ENCODE measurements at places on chromosomes 6 and 20.

- DNase-seq: peak; percentile 18
Measured at GRCh38 chr6:144036064-144036834, 28.2 kb upstream of the PLAGL1 start.

GRCh38 chr20:33866398-33867100, 55.4 kb downstream of the CHMP4B start:
- DNase-seq: no peak

DNA sequence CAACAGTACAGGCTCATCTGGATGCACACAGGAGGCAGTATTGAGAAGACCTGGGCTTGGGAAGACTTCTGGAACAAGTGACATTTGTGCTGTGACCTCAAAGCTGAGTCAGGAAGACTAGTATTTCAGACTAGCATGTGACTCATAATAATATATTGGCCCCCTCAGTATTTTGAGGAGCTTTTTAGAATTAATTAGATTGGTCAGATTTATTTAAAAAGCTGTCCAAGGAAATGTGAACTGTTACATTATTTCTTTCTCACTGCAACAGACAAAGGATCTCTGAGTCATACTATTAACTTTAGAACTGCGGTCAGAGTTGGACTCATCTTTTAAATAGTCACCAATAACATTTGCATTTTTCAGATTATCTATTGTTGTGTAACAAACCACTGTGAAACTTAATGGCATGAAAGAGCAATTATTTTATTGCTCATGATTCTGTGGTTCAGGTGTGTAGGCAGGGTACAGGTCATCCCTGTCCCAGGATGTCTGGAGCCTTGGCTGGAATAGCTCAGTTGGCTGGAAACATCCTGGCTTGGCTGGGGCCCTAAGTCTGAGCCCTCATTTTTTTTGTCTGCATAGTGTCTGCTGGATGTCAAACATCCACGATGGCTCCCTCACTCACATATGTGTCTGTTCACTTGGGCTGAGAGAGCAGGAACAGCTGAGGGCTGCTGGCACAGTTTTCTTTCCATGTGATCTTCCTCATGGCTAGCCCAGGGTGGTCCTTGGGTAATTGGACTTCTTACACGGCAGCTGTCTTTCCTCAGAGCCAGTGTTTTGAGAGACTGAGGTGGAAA, 46.9 kb downstream of the MAP3K4 start:
- peak; percentile 97 for DNase-seq

DNA sequence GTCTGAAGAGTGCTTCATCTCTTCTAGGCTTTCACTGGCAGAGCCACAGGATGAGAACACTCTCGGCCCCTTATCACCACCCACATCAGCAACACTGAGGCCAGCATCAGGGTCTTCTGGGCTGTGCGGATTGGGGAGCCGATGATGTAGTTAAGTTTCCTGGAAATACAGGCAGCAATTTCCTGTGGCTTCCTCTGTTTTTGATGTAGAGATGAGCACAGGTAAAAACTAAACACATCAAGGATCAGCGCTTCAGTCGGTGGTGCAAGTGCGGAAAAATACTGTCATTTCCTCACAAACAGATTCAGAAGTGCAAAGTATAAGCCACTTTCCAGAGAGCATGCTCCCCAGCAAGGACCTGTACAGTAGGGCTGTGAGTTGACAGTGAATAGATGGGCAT, 62.6 kb downstream of the BACH2 start:
- DNase-seq: no peak

DNA sequence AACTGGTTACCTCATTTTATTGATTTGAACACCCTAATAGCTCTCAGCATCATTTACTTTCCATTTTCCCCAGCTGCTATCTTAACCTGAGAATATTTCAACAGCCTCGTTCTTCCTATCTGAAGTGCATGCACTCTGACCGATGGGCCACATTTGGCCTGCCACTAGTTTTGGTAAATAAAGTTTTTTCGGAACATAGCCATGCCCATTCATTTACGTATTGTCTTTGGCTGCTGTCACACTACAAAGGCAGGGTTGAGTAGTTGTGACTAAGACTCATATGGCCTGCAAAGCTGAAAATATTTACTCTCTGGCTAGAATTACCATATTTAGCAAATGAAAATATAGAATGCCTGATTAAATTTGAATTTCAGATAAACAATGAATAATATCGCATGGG, 10.8 kb downstream of the ADGRF4 start:
- no peak for DNase-seq

DNA sequence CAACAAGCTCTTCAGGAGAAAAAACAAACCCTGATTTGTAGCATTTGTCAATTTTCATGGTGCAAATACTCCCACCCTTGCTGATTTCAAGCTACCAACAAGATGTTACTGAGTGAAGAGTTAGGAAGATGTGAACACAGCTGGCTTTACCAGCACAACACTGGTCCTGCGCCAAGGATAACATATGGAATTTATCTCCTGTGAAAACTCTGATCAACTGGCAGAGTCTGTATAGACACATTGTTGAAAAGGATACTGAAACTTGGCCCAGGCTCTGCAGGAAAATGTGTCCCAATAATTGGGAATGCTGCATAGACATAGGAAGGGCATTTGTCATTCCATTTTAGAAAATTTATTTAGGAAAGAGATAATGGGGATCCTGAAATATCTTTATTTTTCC, 29.0 kb downstream of the OTOR start:
- no peak for DNase-seq

DNA sequence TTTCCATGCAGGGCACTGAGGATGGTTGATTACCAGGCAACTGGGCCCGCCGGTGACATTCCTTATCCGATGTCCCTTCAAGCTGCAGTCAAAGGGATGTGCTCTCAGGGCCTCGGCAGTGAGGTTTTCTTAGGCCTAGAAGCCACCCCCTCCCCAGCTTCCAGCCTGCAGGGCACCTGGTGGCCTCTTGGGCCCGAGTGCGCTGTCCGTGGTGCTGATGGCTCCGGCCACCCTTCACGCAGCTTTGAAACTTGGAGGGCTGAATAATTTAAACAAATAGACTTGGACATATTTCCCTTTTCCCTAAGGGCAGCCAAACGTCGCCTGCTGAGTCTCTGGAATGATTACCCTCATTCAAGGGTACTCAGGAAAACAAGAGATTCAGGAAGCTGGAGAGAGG, 8.9 kb upstream of the MLN start:
- peak; percentile 41 for DNase-seq

GRCh38 chr6:107033126-107033525, 5.1 kb downstream of the MTRES1 start:
- DNase-seq: peak; percentile 7

- DNase-seq: no peak
Measured at GRCh38 chr20:38920411-38920810, 5.8 kb upstream of the FAM83D start.

GRCh38 chr6:96947055-96947454, 22.5 kb downstream of the KLHL32 start:
- DNase-seq: no peak

DNA sequence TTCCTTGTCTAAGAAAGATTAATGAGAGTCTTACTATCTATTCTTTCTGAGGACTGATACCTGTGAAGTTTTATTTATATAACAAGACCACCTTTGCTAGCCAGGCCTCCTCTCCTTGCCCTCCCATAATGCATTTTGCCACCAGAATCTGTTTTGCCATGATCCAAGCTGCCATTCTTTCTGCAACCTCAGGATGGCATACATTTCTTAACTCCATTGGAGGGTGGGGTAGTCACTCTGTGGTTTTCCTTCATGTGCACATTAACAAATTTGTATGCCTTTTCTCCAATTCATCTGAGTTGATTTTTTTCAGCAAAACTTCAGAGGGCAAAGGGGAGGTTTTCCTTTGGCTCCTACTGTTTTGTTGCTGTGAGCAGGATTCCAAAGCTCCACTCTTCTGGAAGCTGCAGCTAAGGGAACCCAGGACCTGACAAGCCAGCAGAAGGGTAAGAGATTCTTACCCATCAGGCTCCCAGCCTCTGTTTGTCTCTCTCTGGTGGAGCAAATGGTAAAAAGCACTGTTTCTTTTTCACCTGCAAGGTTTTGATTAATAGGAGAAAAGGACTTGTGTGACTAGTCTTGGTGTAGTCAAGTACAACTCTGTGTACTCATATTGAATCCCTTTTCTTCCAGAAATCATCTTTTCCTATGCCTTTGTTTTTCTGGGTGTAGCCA, 26.2 kb upstream of the ENPP4 start:
- DNase-seq: peak; percentile 16

GRCh38 chr6:54718541-54719023, 128.0 kb upstream of the FAM83B start:
- DNase-seq: no peak

GRCh38 chr6:80126657-80127345, 20.3 kb downstream of the BCKDHB start:
- peak; percentile 77 for DNase-seq

GRCh38 chr6:70886071-70886470, 70.8 kb downstream of the B3GAT2 start:
- no peak for DNase-seq

- peak; percentile 59 for DNase-seq
Measured at GRCh38 chr6:147043994-147044477, 160.2 kb upstream of the STXBP5 start.

Data from LHCN-M2 (cell line).